ENCODE measurements at places on chromosomes 11 and 22.

- DNase-seq, result no peak
These were observed 620 bp downstream of the SMPD1 start for GRCh38 chr11:6390718-6391469.

GRCh38 chr11:43547889-43548381, 132.6 kb upstream of the HSD17B12 start:
- no peak for DNase-seq

DNA sequence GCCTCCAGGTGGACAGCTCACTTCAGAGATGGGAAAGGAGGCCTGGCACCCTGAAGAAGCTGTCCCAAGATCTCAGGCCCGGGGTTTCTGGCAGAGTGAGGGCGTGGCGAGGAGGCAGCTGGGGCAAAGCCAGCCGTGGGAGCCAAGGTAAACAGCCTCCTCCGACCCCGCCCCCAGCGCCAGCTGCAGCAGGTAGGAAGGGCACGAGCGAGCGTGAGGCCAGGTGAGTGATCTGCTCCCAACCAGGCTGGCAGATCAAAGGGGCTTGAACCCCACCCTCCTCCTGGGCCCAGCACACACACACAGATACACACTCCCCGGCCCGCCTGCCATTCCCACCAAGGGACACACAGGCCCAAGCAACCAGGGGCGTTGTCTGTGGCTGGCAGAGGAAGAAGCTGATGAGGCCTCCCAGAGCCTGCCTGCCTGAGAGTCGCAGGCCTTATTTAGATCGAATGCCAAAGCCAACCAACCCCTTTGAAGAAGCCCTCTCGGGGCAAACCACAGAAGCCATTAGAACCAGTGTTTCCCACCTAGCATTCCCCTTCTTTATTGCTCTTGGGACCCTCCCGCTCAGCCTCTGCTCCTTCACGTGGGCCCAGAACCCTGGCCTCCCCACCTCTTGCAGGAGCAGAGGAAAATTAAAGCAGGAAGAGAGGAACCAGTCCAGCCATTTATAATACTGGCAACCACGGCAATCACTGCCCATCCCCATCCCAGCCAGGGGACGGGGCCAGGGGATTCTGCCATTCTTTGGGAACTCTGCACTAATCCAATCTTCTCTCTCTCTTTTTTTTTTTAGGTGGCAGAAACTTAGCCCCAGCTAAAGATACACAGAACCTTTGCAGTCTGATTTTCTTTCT, 5.0 kb downstream of the PDGFB start:
- DNase-seq, result no peak

- DNase-seq, result no peak
These were observed 43.6 kb downstream of the CTSC start for GRCh38 chr11:88293931-88294330.

Measured in NCI-H1092 treated with DMSO at 0.1 percent for 48 hours (cell line).